RKO (cell line): ENCODE measurements at places on chromosomes 3 and 15.

DNA sequence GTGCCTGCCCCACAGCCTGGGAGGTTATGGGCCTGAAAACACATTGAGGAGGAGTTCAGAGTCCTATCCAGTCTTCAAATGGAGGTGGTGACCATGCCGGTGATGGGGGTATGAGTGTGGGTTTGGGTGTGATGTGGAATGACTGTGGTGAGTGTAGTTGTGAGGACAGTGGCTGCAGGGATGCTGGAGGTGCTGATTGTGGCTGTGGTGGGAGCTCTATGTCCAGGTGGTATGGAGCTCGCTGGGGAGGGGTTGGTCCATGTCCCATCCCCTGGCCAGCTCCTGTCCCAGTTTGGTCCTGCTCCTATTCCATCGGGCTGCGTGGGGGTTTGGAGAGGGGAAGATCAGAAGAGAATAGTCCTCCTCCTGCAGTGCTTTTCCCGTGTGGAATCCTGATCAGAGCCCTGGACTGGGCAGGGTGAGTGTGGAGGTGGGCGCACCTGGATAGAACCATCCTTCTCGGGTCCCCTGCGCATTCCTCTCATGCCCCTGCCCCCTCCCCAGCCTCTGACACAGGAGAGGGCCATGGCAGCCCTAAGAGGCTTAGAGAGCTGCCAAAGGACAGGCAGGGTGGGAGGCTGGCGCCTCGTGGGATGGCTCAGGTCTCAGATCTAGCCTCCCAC is 23.0 kb upstream of the GOLGA6C start:
- DNase-seq: no peak

GRCh38 chr3:75906555-75907112 is 121.3 kb upstream of the ZNF717 start:
- DNase-seq: no peak

DNA sequence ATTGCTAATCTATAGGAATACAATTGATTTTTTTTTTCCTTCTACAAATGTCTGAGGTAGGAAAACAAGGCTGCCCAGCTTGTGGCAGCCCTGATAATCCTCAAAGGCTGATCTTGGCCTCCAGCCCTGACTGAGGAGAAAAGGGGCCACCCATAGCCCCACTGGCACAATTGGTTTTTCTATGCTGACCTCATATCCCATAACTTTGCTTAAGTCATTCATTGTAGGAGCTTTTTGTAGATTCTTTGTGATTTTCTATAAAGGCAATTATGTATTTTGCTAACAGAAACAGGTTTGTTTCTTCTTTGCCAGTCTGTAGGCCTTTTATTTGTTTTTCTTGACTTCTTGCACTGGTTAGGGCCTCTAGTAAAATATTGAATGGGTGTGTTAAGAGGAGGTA is 80.2 kb upstream of the C15orf39 start:
- no peak for DNase-seq

GRCh38 chr15:78177447-78177873 is 28.3 kb downstream of the IDH3A start:
- DNase-seq: peak; percentile 12

DNA sequence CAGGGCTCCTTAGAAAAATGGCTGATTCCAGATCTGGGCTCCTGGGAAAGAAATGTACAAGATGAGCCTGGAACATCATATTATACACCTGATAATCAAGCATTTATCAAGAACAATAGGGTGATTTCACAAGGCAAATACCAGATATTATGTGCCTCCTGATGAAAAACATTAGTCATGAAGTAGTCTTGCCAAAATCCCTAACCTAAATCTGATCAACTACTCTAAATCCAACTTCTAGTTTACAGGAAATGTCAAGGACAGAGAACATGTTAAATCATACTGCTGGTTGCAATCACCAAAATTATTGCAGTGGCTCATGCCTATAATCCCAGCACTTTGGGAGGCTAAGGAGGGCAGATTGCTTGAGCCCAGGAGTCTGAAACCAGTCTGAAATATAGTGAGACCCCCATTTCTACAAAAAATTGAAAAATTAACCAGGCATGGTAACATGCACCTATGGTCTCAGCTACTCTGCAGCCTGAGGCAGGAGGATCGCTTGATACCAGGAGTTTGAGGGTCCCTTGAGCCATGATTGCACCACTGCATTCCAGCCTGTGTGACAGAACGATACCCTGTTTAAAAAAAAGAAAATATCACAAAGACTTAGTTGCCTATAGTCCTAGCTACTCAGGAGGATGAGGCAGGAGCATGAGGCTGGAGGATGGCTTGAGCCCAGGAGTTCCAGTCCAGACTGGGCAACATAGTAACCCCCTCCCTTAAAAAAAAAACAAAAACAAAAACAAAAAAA is 34.9 kb upstream of the ATP13A3 start:
- no peak for DNase-seq
